ENCODE measurements at places on chromosomes 13 and 19.

DNA sequence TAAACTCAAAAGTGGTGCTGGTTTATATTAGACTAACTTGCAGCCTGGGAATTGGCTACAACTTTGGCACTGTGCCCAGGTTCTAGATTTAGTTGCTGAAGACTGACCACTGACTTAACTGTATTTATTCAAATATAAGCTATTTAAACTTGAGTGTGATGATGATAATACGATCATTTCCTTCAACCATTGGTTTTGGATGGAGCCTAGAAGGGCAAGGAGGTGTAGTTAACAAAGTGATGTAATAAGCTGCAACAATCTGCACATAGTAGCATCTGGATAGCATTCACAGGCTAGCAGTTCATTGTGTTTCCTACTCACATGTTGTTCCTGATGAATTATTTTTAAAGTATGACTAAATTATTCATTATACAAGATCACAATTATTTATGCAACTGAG lies 55.2 kb upstream of the DACH1 start:
- no peak for DNase-seq

GRCh38 chr13:26855071-26855470 lies 94.5 kb upstream of the GPR12 start:
- no peak for DNase-seq

DNA sequence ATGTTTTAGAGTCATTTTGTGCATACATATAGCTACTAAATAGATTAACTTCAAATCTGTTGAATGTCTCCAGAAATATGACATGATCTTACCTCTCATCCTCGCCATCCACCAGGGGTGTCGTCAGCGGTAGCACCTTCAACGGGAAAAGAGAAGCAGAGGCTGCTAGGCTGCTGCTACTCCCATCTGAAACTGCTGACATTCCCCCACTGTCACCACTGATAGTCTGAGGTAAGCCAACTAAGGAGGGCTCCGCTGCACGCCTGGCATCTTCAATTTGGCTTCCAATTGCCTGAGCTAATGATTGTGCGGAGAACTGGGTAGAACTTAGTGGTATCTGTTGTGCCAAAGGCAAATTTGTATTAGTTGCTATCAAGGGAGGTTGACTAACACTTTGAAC lies 3.1 kb downstream of the TSC22D1 start:
- no peak for DNase-seq

GRCh38 chr13:113833111-113833830 lies 30.6 kb downstream of the GAS6 start:
- no peak for DNase-seq

DNA sequence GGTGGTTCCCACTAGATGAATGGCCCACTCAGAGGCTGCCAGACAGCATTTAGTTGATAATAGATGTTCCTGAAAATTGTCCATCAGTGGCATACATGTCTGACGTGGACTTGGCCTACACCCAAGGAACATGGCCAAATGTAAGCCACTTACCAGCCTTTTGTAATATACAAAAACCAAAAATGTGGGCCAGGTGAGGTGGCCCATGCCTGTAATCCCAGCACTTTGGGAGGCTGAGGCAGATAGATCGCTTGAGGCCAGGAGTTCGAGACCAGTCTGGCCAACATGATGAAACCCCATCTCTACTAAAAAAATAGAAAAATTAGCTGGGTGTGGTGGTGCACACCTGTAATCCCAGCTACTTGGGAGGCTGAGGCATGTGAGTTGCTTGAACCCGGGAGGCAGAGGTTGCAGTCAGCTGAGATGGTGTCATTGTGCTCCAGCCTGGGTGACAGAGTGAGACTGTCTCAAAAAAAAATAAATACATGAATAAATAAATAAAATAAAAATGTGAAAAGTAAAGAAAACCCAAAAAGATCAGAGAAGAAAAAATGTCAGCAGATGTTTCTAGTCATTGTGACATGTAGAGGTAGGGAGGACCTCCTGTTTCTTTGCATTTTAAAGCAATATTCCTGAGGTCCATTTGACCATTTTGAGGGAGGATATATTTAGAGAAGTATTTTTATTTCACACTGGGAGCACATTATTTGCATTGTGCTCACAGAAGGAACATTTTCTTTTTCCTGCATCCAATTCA lies 7.1 kb upstream of the WTIP start:
- no peak for DNase-seq

DNA sequence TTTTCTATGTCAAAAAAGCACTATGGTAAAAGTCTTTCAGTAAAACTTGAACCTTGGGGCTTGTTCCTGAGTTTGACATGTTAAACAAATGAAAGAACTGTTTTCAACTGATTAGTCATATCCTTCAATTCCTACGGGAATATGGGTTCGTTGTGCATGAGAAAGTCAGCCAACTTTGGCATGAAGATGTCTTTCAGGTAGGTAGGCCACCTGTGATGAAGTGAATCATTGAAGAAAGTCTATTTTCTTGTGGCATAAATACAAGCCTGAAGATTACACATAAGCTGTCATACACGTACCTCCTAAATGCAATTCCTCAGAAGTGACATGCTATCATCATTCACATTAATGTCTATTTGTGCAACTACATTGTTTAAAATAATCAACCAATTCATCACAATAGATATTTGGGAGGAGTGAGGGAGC lies 513.0 kb downstream of the IRS2 start:
- no peak for DNase-seq

DNA sequence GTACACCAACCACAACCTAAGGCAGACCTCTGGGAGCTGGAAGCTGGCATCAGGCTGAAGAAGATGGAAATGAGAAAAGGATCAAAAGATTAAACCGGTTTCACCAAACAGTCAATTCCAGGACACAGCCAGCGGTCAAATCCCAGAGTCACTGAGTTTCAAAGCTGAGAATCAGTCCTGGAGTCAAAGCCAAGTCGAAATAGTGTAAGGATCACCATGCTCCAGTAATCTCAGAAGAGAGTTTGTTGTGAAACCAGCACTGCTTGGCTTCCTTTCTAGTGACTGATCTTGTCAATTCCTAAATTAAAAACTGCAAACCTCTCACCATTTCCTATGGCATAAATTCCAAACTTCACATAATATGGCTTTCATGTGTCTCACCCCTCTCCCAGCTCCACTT lies 198.8 kb downstream of the GPC6 start:
- no peak for DNase-seq

GRCh38 chr13:103556681-103557080 lies 490.5 kb upstream of the SLC10A2 start:
- no peak for DNase-seq

DNA sequence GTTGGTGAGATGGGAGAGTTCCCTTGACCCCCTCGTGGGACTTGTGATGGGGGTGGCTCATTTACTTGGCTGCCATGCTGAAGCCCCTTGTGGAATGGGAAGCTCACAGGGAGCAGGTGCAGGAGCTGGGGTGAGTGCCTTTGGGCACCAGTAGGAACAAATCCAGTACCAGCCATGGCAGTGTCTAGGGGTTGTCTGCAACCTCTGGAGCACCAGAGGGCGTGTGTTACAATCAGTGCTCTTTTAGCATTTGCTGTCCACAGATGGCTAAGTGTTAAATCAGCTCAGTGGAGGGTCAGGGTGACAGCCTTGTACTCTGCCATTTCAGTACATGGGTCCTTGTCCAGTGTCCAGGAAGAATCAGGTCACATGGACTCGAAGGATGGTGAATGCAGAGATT lies 75.6 kb downstream of the ATP8A2 start:
- no peak for DNase-seq

- DNase-seq = no peak
Measured at GRCh38 chr19:48659768-48660167, 13.0 kb downstream of the NTN5 start.

DNA sequence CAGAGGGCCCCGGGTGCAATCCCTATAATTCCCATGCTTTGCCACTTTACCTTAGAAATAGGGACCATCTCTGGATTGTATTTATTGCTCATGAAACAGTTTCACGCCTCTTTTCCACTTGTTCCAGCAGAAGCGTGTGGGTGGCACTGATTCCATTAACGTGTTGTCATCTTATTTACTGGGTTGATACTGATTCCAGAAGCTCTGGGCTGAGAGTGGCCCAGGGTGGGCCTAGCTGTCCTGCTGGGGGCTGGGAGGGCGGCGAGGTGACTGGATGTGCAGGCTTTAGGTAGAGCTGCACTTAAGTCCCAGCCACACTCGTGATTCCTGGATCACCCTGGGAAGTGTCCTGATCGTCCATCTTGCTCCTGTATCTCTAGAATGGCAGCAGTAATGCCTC lies 155.0 kb downstream of the TEX29 start:
- DNase-seq = no peak

- no peak for DNase-seq
Measured at GRCh38 chr13:25871389-25872125, 180.3 kb downstream of the SHISA2 start.

DNA sequence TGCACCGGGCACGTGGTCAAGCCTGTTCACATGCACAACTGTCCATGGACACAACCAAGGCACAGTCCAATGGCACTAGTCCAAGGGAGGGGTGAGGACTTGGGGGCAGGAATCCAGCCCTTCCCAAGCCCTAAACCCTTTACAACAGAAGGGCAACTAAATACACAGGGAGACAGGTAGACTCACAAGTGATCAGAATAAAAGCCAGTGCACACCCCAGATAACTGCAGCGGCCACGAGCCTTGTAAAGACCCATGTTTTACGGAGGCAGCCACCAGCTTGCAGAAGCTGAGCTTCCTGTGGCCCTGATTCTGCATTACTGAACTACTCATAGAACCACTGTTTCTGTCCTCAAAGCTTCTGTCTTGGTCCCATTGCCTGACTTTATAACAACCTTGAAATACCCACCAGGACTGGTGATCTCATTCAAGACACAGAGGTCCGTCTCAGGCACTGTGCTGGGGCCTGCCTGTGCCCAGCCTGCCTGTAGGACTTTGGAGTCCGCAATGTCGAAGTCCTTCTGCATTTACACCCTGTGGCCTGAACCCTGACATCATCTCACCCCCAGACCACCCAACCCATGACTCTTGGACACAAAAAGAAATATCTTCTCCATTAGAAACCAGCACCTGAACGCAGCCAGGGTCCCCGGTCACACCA lies 181.2 kb downstream of the COL4A1 start:
- DNase-seq = no peak

DNA sequence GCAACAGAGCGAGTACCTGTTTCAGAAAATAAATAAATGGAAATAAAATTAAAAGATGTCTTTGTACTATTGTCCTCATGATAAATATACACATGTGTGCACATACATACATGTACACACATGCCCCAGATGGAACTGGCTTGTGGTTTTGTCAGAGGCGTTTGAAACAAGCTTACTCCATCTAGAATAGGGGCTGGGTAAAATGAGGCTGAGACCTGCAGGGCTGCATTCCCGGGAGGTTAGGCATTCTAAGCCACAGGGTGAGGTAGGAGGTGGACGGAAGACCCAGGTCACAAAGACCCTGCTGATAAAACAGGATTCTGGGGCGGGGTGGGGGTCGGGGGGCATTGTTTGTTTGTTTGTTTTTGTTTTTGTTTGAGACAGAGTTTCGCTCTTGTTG lies 8.1 kb upstream of the SIN3B start:
- no peak for DNase-seq

GRCh38 chr13:75919660-75920199 lies 283.6 kb downstream of the LMO7 start:
- DNase-seq = no peak

DNA sequence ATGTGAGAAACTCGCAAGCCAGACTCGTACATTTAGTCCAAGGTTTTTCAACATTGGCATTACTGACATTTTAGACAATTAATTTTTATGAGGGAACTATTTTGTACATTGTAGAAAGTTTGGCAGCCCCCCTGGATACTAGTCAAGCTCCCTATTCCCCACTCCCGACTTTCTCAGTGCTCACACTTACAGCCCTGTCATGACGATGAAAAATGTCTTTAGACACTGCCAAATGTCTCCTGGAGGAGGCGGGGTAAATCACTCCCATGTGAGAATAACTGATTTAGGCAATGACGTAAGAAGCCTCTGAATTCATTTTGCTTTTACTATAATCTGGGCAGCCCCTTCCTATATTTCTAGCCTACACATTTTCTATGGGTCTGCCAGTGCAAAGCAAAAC lies 535.8 kb upstream of the KLHL1 start:
- no peak for DNase-seq

DNA sequence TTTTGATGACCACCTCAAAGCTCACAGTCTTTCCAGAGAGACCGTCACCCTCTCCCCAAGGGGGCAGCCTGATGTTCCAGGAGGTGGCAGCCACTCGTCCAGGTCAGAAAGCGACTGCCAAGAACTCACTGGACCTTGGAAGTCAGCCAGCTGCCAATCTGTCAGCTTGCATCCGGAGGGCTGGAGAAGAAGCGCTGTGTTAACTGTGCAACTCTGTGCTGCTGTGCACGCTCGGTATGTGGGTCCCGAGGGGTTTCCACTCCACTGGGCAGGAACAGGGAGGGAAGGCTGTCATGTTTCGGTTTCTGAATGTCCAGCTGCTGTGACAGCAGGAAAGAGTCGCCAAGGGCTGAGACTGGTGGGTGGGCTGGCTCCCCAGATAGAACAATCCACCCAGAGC lies 89.2 kb downstream of the CACNA1A start:
- no peak for DNase-seq

GRCh38 chr19:58372311-58373133 lies 8.3 kb downstream of the ZNF837 start:
- no peak for DNase-seq

GRCh38 chr13:20258208-20258962 lies 26.3 kb upstream of the GJB6 start:
- DNase-seq = no peak

DNA sequence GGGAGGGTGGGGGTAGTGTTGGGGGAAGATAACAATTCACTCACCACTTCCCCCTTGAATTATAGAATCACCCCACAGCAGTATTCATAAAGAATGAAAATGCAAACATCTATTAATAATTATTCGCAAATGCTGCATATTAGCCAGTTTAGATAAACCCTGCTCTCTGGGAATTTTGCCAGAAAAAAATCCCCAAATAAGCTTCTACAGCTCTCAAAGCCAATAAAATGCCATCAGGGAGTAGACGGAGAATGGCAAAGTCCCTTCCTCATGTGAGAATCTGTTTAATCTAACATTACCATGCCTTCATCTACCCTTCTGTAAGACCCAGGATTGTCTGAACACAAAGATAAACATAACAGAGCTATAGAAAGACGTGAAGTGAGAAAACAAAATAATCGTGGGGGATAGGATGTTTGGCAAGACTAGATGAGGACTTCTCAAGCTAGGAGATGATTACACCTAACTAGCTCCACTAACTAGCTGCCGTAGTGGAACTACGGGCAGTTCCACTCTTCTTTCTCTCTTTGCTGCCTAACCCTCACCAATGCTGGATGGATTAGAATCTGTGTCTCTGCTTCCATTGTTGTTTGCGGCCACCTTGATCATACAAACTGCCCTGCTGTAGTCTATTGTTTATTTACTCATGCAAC lies 32.4 kb upstream of the CACNA1A start:
- DNase-seq = no peak

GRCh38 chr13:69921156-69921555 lies 186.5 kb upstream of the ATXN8OS start:
- DNase-seq = no peak
